ENCODE measurements at places on chromosomes 12 and 14.

DNA sequence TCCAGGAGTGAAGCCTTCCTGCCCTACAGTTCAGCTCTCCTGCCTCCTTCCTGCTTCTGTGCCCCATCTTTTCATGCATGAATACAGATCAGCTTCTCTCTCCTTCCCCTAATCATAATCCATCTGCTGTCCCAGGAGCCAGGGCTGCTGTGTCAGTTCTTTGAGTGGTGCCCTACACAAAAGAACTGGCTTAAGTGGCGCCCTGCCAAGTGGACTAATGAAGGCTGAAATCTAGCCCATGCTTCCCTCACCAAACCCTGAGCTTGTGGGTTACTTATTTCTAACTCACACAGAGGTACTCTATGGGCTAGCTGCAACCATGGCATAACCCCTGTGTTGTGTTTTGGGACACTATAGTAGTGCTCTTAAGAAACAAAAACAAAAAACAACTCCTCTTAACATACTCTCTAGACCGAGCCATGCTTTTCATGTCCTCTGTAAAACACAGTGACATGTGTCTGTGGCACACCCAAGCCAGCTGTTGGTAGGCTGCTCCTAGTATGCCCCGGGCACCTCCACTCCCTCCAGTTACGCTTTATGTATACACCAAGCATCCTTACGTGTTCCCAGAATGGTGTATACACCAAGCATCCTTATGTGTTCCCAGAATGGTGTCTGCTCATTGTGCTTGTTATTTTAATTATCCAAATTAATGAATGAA is 19.3 kb upstream of the ETV6 start:
- DNase-seq = no peak

- DNase-seq = no peak
Measured at GRCh38 chr14:72169521-72169920, 237.3 kb downstream of the RGS6 start.

- DNase-seq = no peak
Measured at GRCh38 chr12:120432772-120433525, 5.0 kb upstream of the COX6A1 start.

DNA sequence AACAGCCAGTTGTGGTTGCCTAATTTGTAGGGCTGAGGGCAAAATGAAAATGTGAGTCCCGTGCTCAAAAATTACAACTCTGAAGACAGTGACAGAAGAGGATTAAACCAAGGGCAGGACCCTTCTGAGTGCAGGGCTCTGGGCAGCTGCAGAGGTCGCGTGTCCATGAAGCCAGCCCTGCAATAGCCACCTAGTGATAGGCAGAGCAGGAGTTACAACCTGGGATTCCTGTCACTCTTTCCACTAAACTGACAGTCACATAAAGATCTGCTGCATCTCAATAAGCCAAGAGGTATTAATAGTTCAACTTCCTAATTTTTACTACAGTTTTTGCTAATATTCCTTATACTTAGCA is 94.1 kb downstream of the SLC2A13 start:
- DNase-seq = no peak

DNA sequence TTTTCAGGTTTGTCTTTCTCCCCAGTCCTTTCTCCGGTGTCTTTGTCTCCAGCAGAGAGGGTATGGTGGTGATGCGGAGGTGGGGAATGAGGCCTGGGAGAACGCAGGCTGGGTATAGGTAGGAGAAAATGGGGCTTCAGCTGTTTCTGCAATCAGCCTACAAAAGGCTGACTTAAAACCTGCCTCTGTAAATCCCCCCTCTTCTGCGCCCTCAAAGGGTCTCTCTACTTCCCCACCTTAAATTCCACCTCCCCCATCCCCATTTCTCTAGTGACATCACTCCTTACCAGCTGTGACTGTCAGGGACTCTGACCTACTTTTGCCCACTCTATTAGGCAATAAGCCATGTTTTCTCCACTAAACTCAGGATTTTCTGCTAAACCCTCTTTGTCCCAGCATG is 8.1 kb upstream of the RIMKLB start:
- no peak for DNase-seq

Measured in stimulated activated CD4-positive, alpha-beta T cell treated with anti-CD3 and anti-CD28 coated beads, Interleukin-4, amount 100 ng/mL, for 24 hours (primary cell).